ENCODE measurements at places on chromosomes 2 and 18.
A peak's percentile ranks its signal among the peaks of the same experiment; 100 is the strongest.

GRCh38 chr2:29326926-29327325 is 211.7 kb downstream of the CLIP4 start:
- no peak for DNase-seq

DNA sequence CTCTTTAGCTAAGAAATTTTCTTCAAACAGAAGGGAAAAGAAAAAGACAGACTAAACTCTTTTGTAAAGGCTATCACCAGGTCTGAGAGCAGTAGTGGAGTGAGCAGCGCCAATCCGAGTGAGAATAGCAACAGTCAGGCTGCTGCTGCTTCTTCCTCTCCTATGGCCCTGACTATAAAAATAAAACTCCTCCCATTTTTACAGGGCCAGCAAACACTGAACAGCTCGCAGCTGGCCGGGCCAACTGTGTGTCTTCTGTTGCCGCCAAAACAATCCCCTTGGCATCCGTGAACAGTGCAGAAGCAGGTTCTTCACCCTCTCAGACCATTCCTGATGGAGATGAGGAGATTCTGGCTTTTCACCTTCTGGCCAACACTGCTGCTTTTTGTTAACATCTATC is 124.5 kb downstream of the CNTNAP5 start:
- no peak for DNase-seq

DNA sequence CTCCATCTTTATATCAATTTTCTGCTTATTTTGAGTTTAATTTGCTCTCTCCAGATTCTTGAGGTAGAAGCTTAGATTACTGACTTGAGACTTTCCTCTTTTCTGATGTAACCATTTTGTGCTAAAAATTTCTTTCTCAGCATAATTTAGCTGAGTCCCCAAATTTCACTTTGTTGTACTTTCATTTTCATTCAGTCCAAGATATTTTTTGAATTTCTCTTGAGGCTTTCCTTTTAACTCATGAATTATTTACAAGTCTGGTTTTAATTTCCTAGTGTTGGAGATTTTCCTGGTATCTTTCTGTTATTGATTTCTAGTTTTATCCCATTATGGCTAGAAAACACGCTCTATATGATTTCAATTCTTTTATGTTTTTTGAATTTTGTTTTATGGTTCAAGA is 144.7 kb upstream of the PGAP1 start:
- no peak for DNase-seq

DNA sequence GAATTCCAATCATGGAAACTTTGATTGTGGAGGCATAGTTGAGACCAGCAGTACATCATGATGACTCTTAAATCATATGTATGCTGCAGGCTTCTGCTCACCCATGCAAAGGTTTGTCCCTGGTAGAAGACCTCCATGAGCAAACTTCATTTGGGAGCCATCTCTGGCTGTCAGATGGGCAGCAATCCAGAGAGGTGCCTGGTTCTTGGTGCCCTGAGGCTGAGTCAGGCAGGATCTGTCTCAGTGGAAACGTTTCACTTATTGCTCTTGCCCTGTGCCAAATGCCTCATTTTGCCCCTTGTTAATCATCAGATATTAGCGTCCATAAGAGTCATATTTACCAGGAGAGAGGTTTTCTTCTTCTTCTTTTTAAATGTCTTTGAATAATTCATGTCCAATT is 151.5 kb upstream of the CELF4 start:
- DNase-seq = no peak

GRCh38 chr2:7014174-7014640 is 97.0 kb downstream of the RNF144A start:
- DNase-seq = no peak

DNA sequence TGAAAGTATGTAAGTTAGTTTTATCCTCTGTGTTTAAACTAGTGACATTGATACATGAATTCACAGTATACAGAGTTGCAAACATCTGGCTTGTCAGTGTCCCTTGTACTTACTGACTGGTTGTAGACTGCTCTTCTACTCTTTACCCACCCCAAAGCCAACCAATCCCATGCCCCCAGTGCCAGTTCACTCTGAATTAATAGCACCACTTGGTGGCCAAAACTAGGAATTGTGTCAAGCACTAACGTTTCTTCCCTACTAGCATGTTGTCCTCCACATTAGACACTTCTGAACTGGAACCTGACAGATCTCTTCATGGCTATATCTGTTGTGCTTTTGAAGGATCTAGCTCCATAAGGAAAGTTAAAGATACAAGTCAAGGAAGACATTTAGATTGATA is 27.2 kb upstream of the OTX1 start:
- peak; percentile 57 for DNase-seq

- DNase-seq = no peak
Observed at GRCh38 chr18:46257366-46257765, 153.2 kb downstream of the HAUS1 start.

- DNase-seq = peak; percentile 31
Observed at GRCh38 chr2:113847144-113847543, 42.7 kb upstream of the ACTR3 start.

- DNase-seq = peak; percentile 42
Observed at GRCh38 chr2:208042041-208042440, 16.7 kb upstream of the PLEKHM3 start.

DNA sequence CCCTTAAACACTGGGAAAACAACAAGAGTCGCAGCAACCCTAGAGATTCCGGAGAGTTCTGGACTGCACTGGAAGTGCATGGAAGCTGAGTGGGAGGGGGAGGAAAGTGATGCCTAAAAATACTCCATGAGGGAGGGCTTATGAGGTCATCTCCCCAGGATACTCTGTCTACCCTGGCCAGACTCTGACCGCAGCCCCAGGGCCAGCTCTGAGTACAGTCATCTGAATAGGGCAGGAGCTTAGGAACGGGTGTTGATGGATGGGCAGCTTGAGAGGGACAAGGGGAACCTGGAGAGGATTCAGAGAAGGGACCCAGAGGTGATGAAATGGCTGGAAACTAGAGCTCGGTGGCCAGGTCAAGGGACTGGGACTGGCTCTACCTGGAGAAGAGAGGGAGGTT is 79.3 kb upstream of the IGFBP5 start:
- peak; percentile 91 for DNase-seq

- no peak for DNase-seq
Observed at GRCh38 chr2:118611691-118612090, 235.8 kb downstream of the EN1 start.

GRCh38 chr2:46257476-46257875 is 39.7 kb upstream of the EPAS1 start:
- no peak for DNase-seq

DNA sequence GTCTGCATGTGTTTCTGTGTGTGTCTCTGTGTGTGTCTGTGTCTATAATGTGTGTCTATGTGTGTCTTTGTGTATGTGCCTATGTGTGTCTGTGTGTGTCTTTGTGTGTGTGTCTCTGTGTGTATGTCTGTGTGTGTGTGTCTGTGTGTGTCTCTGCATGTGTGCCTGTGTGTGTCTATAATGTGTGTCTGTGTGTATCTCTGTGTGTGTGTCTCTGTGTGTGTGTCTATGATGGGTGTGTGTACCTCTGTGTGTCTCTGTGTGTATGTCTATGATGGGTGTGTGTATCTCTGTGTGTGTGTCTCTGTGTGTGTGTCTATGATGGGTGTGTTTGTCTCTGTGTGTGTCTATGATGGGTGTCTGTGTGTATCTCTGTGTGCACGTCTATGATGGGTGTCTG is 126.2 kb upstream of the GPC1 start:
- DNase-seq = no peak

- peak; percentile 32 for DNase-seq
Observed at GRCh38 chr2:73920577-73921545, 5.8 kb upstream of the DGUOK start.

DNA sequence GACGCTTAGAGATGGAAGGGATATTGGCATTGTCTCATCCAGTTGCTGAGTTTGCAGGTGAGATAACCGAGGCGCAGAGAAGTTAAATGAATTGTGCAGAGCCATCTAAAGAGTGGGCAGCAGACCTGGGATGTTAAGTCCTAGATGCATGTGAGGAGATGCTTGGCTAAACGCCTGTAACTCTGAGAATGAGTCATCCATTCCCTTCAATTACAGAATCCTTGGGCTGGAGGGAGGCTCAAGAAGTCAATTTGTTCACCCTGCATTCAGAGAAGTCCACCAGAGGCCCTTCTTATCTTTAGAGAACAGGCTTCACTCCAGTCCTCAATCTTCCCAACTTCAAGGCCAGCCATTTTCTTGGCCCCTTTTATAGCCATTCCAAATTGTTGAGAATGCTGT is 1.6 kb downstream of the EHD3 start:
- peak; percentile 86 for DNase-seq

DNA sequence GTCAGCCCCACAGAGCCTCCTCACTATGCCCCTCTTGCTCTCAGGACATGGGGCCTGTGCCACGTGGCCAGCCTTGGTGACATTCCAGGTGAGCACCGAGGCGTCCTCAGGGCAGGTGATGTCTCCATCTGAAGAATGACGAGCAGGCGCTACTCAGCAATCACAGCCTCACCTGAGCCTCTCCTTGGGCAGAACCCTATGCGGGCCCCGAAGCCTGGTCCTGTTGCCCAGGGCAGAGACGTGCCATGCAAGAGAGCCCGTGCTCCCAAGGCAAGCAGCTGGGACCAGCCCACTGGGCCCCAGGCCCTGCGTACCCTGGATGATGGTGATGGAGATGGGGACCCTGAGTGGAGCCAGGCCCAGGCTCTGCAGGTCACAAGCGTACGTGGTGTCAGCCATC is 32.5 kb upstream of the SELENOI start:
- DNase-seq = no peak

GRCh38 chr18:76405681-76406356 is 89.2 kb downstream of the ZNF516 start:
- DNase-seq = peak; percentile 42

DNA sequence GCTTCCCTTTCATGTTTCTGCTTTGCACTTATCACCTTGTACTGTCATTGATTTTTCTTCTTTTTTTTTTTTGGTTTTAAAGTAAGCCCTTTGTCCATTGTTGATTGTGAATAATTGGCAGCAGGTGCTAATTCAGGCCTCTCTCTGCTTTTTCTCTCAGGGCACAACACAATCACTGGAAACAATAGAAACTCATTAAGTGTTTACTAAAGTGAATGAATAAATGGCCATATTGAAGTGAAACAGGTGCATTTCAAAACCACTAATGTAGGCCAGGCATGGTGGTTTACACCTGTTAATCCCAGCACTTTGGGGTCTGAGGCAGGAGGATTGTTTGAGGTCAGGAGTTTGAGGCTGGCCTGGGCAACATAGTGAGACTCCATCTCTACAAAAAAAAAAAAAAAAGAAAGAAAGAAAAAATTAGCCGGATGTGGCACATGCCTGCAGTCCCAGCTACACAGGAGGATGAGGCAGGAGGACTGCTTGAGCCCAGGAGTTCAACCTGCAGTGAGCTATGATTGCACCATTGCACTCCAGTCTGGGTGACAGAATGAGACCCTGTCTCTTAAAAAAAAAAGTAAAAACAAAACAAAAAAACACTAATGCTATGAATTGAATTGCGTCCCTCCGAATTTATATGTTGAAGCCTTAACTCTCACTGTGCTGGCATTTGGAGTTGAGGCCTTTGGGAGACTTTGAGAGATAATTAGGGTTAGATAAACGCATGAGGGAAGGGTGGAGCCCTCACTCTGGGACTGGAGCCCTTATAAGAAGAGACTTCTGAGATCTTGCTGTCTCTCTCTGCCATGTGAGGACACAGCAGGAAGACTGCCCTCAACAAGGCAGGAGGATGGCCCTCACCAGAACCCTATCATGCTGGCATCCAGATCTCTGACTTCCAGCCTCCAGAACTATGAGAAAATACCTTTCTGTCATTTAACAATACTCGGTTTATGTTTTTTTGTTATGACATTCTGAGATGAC is 19.9 kb downstream of the SLC38A11 start:
- DNase-seq = no peak

GRCh38 chr2:127663566-127664064 is 11.7 kb downstream of the LIMS2 start:
- no peak for DNase-seq

DNA sequence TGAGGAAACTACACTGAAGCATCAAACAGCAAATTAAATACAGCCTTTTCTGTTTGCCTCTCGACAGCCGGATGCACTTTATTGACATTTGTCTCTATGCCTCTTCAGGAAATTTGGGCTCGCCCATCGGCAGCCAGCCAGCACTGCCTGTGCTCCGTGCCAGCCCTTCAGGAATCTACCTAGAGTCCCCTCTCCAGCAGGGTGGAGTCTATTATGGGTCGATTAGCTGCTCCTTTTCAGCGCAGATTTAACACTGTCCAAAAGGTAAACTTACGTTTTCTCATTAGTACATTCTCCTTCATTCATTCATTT is 91.5 kb downstream of the MYCN start:
- DNase-seq = no peak

DNA sequence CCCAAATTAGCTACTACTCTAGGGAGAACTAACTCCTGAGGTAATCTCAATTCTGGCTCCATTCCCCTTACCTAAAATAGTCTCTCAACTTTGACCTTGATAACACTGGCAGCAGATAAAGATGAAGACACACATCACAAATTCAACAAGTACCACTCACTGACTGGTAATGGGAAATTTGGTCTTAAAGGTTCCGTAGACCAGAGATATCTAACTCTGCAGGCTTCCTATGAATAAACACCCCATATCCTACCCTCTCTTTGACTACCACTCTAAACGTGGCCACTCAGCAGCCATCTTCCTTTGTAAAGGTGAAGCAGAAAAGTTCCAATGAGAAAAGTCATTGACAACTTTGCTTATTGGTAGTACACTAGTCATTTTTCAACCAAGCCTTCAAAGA is 38.6 kb upstream of the GALNT5 start:
- no peak for DNase-seq

DNA sequence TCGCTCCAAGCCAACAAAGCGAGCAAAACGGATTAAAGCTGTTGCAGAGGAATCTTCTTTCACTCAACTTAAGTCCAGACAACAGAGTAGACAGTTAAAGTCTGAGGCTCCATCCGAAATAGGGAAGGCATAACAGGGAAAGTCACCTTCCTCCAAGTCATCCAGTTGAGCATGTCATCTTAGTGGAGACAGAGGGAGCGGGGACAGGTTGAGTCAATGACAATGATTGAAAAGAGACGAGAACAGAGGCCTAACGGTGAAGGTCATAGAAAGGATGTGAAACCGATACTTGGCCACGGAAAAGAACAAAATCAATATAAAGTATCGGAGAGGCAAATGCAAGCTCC is 455 bp downstream of the C18orf32 start:
- DNase-seq = no peak

- no peak for DNase-seq
Observed at GRCh38 chr2:143533846-143534245, 404.6 kb downstream of the ARHGAP15 start.

GRCh38 chr2:219595256-219595655 is 2.4 kb upstream of the STK11IP start:
- DNase-seq = peak; percentile 34

- no peak for DNase-seq
Observed at GRCh38 chr2:148817210-148817708, 57.8 kb upstream of the KIF5C start.

GRCh38 chr2:159985656-159986055 is 76.8 kb downstream of the PLA2R1 start:
- DNase-seq = no peak
